Left colon (tissue), 2 donors: ENCODE measurements at places on chromosomes 3 and 15.

DNA sequence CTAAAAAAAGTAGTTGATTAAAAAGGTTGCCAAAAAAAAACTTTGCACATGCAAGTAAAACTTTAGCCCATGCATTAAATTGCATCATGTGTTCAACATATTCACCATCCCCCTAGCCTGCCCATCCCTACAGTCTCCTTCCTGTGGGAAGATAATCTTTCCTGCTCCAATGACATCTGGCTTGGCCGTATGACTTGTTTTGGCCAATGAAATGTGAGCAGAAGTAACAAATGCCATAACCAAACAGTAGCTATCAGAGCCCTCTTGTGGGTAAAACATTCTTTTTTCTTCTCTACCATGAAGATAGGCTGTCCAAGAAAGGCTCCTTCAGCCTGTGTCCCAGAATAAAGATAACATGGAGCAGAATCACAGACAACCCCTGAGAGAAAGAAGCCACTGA lies 15.3 kb downstream of the ERC2 start:
- no peak for DNase-seq

DNA sequence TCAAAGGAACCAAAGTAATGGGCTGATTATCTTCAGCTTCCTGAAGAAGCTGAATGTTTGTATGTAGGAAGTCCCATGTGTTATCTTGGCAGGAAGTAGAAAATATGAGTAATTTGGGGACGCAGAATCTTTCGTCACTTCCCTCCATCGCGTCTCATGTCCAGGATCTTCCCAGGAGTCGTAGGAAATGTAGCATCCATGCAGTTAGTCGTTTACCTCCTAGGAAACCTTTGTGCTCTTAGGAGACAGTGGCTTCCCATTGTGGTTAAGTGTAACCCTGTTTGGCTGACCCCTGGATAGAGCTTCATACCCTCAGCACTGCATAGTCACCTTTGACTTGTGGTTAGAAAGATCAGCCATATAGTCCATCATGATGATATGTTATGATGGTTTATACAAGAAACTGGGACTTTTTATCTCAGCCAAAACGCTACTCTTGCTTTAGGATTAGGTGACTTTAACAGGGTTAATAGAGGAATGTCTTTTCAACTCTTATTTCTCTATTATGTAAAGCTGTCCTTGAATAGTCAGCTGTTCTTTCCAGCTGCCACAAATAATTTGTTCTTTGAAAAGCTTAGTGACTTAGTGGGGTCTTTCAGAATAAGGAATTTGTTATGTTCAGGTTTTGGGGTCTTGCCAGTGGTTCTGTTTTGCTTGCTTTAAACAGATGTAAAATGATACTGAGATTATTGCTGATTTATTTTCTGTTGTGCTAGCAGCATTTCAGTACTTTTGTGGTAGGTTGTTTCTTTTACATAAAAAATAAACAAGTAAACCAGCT lies 92.2 kb downstream of the KLHL25 start:
- DNase-seq, result no peak

GRCh38 chr3:144394032-144394431 lies 422.4 kb downstream of the DIPK2A start:
- no peak for DNase-seq

DNA sequence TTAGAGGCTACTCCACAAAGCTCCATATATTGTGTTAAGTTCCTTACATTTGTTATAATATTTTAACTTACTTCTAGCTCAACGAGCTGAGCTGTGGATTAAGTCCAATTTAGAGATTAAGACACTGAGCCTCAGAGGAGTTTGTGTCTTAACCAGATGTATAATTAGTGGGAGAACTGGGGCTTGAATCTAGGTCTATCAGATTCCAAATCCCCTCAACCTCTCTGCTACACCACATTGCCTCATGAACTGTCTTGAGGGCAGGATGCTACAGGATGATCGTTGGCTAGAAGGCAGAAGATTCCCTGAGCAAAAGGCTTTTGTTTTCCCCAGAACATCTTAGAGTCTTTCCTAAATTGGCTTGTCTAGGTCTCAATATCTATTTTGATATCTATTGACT lies 890.8 kb downstream of the NAALADL2 start:
- no peak for DNase-seq

DNA sequence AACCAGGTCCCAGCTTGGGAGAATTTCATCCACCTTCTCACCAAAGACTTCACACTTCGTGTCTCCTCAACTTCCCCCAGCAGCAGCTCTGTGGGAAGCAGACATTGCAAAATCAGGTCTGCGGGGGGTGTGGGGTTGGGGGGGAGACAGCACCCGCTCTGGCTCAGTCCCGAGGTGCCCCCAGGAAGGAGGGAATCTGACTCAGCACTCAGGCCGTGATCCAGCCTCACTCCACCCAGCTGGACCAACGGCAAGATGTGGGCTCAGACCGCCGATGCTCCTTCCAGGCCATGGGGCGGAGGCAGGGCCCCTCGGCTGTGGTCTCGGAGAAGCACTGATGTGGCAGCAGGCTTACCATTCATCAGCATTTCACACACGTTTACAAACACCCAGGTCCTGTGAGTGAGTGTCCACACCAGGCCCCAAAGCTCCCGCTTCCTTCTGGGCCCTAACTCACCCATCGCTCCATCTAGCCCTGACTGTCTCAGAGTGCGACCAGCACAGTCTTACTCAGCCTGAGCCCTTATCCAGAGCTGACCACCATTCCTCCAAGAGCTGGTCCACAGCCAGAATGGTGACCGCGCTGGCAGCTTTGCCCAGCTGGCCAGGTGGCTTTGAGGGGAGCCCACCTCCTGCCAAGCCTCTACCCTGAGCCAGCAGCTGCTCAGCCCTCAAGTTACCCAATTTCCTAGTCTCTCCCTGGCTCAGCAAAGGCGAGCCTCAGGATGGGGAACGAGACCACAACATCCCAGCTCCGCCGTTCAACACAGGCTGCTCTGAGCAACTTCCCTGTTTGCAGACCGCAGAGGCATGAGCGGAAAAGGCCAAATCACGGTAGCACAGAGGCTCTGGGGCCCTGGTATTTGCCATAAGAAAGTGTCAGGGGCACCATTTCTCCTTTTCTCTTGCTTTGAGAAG lies 3.3 kb downstream of the STAB1 start:
- DNase-seq, result peak; percentile 55

DNA sequence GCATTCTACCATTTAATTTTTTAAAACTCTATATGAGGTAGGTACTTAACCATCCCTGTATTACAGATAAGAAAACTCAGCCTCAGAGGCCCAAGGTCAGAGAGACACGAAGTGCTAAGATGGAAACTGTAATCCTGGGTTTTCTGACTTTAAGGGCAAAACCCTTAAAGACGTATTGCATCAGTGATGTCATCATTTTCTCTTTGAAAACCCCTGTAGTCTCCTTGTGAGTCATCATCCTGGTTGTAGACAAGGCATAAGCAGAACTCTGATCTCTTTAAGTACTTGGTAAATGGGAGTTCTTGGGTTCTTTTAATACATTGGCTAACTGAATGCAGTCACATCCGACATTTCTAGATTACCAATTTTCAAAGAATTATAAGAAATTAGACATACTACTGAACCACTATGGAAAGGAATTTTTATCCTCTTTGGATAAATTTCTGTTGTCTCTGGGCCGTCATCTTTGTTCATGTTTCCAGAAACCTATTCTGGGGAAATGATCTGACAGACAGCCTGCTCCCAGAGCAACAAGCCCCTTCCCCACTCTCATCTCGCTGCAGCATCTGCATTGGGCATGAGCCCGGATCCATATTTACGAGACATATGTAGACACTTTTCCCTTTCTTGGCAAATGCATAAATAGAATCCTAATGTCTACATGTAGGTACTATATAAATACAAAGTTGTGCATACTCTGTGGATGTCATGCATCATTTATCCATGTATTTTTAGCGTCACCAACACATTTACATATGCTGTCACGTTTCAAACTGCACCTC lies 48.7 kb upstream of the MDFIC2 start:
- DNase-seq, result no peak

DNA sequence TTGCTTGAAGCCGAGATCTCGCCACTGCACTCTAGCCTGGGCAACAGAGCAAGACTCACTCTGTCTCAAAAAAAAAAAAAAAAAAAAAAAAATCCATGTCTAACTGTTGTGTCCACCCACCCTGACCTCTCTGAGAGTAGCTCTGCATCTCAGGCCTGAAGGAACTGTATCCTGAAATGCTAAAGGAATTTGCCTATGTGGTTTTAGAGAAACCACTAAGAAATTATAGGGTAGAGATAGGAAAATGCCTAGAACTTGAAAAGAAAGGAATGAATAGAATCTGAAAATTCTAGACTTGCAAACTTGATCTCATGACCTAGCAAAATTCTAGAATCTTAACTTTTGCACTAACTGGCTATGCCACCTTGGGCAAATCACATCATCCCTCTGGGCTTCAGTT lies 217.5 kb upstream of the ROPN1 start:
- no peak for DNase-seq
